Endothelial cell of umbilical vein (primary cell): ENCODE measurements at places on chromosomes 1 and 21. TPM values are rescaled to one million over a fixed set of nuclear protein-coding genes. Genes with fewer than 3 reads are reported as not detected.

TRIM67 gene
- not detected in 2 replicates for total RNA-seq

DNA sequence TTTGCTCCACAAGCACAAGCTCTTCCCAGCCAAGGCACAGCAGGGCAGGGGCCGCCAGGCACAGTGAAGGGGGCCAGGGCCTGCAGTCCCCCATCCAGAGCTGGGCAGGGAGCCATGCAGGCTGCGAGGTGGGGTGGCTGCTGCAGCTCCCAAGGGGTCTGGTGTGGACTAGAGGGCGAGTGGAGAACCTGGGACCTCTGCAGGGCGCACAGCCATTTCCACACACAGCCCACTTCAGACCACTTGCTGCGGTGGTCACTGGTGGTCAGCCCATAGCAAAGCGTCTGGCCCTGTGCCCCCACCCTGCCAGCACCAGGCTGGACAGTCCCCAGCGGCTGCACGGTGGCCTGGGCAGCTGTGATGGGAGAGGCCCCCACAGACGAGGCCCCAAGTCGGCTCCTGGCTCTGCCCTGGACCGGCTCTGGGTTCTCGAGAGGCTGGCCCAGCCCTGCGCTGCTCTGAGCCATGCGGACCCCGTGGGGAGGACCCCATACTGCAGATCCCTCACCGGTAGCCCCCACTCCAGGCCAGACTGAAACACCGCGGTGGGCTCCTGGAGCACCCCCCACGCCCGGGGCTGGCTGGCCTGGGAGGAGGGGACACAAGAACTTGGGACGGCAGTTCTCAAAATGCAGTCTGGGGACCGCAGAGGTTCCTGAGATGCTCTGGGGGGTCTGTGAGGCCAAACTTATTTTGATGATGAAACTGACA lies 47.1 kb upstream of the COL6A2 start:
- H3K27me3 ChIP-seq = no peaks in the 10 kb centered on the region
- DNase-seq = no peak
- no peaks in the 10 kb centered on the region for H3K4me1 ChIP-seq
- no peaks in the 10 kb centered on the region for H3K36me3 ChIP-seq
- H3K4me3 ChIP-seq = no peak overlapping the region

DNA sequence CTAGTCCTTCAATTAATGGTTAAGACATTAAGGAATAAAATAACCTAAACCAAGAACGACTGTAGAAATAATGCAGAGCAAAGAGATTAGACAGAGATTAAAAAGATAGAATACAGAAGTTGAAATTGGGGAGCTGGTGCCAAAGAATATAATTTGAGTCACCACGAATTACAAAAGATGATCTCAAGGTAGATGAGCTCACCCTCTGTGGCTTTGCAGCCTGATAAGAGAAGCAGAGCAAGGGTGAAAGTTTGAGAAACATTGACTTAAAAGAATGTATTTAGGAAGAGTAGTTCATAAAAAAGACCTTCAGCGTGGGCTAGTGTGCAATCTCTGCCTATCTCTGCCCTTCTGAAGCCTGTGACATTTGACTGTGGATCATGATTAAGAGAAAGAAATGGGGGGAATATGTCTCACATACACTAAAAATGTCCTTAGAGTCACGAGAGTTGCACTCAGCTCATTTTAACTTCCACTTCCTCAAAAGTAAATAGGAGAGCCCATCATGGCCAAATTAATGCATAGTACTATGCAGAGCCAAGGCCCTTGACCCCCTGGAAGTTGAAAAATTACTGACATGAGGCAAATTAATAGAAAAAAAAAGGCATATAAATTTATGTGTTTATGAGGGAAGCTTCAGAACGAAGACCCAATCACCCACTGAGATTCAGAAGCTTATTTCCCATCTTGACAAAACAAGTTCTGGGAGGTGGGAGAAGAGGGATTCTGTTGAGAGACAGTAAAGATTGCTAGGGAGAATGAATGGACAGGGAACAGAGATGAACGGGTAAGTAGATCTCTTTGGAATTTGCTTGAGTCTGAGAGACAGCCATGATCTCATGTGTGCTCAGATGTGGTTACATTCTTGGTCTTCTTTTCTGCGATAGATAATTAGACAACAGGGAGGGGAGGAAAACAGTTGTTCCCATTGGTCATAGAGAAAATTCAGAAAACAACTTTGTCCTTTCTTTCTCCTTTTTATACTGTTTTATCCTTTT lies 395.4 kb upstream of the LRRC7 start:
- H3K4me1 ChIP-seq = no peaks in the 10 kb centered on the region
- H3K36me3 ChIP-seq = no peaks in the 10 kb centered on the region
- DNase-seq = no peak
- H3K27me3 ChIP-seq = no peaks in the 10 kb centered on the region

GRCh38 chr1:223228931-223229528 lies 86.0 kb upstream of the TLR5 start:
- H3K4me3 ChIP-seq = no peak overlapping the region
- peaks cover 11% of the 10 kb centered on the region for H3K4me1 ChIP-seq

DNA sequence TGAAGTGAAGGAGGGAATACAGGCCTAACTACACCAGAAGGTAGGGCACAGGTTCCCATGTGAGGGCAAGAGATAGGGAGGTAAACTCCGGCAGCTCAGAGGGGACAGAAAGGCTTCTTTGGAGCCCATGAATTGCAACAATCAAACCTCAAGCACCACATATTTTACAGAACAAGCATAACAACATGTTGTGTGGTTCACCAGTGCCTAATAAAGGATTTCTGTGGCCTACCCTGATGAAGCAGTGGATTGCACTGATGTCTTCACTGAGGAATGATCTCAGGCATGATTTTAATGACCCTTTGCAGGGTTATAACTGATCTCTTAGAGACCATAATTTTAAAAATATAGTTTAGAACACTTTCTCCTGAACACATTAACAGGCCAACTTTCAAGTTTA lies 77.4 kb downstream of the RUNX1 start:
- H3K27me3 ChIP-seq = peaks cover 13% of the 10 kb centered on the region
- no peaks in the 10 kb centered on the region for H3K4me1 ChIP-seq
- no peak for DNase-seq
- H3K27ac ChIP-seq = no peak overlapping the region
- no peak overlapping the region for H3K4me3 ChIP-seq
- H3K36me3 ChIP-seq = no peaks in the 10 kb centered on the region

- H3K4me1 ChIP-seq = no peaks in the 10 kb centered on the region
- H3K27ac ChIP-seq = no peak overlapping the region
- no peak for DNase-seq
Measured at GRCh38 chr21:34992736-34993398, 56.2 kb downstream of the RUNX1 start.

DNA sequence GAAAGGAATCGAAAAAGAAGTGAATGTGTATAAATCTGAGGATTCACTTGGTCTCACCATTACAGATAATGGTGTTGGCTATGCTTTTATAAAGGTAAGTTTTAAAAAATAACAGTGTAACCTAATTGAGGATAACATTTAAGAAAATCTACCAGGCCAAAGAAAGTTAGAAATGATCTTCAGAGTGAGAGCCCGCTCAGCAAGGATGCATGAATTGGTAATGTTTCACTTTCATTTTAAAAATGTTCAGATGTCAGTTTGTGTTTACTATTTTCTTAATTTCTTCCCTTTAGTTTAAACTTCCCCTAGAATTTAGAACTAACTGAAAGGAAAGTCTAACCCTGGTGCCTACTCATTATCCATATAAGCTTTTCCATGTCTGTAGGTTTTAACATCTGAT lies 35.0 kb downstream of the GIPC2 start:
- H3K36me3 ChIP-seq = no peaks in the 10 kb centered on the region
- DNase-seq = peak; percentile 21
- H3K27me3 ChIP-seq = no peaks in the 10 kb centered on the region
- peaks cover 52% of the 10 kb centered on the region for H3K4me1 ChIP-seq

GRCh38 chr1:32398401-32398800 lies 4.2 kb upstream of the BSDC1 start:
- H3K4me1 ChIP-seq = peaks cover 3% of the 10 kb centered on the region
- H3K27ac ChIP-seq = no peak overlapping the region
- DNase-seq = no peak
- H3K27me3 ChIP-seq = no peaks in the 10 kb centered on the region
- H3K4me3 ChIP-seq = no peak overlapping the region
- no peaks in the 10 kb centered on the region for H3K36me3 ChIP-seq

DNA sequence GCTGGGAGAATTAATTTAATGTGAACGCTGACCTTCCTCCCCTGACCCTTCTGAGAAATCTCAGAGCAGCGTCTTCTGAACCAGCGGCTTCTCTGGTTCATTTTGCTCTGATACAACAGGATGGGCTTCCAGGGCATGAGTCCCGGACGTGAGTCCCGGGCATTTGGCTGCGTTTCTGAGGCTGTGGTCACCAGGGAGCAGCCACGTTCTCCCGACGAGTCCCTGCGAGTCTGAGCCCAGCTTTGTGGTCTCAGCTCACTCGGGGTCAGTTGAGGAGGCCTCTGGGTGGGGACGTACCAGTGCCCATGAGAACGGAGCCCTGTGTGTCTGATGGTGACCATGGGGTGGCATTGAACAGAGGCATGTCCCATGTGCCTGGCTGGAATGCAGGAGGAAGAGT lies 17.7 kb upstream of the OBSCN start:
- H3K27ac ChIP-seq = no peak overlapping the region
- DNase-seq = no peak
- H3K4me1 ChIP-seq = no peaks in the 10 kb centered on the region
- H3K36me3 ChIP-seq = no peaks in the 10 kb centered on the region

GRCh38 chr1:102032534-102032933 lies 35.8 kb upstream of the OLFM3 start:
- no peak overlapping the region for H3K27ac ChIP-seq
- H3K4me3 ChIP-seq = no peak overlapping the region
- H3K27me3 ChIP-seq = no peaks in the 10 kb centered on the region
- H3K36me3 ChIP-seq = no peaks in the 10 kb centered on the region

- H3K27me3 ChIP-seq = no peaks in the 10 kb centered on the region
- no peaks in the 10 kb centered on the region for H3K36me3 ChIP-seq
- H3K27ac ChIP-seq = no peak overlapping the region
- DNase-seq = no peak
- H3K4me1 ChIP-seq = peaks cover 4% of the 10 kb centered on the region
- no peak overlapping the region for H3K4me3 ChIP-seq
Measured at GRCh38 chr1:27863538-27863915, 8.8 kb upstream of the THEMIS2 start.

DNA sequence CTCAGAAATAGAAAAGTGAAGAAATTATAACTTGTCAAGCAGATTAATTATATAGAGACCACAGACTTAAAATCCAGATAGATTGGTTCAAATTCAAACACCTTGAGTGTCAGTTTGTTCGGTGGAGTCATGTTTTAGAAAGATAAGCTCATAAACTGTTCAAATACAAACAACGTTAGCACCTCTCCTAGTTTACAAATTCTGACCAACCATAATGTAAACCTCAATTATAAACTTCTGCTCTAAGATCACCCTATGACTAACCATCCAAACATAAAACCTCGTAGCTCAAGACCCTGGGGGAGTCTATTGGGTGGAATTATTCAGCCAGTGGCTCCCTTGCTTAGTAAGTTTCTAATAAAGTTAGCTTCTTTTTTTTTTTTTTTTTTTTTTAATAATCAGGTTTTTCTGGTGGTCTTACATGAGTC lies 12.4 kb downstream of the CBR1 start:
- no peaks in the 10 kb centered on the region for H3K36me3 ChIP-seq
- H3K27ac ChIP-seq = no peak overlapping the region
- no peak overlapping the region for H3K4me3 ChIP-seq
- H3K4me1 ChIP-seq = no peaks in the 10 kb centered on the region
- peaks cover 4% of the 10 kb centered on the region for H3K27me3 ChIP-seq

DNA sequence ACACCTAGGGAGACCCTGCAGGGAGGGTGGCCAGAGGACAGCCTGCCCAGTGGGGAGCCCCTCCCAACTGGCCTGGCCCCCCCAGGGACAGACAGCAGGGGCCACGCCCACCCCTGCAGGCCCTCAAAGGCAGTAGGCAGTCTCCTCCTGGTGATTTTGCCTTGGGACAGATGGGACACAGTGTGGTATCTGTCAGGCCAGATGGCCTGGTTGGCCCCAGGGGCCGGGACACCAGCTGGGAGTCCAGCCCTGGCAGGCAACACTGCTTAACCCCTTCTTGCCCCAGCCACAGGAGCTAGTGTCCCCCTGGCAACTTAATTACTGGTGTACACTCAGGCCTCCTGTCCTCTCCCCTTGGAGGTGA lies 17.8 kb downstream of the IFFO2 start:
- H3K4me1 ChIP-seq = peaks cover 15% of the 10 kb centered on the region
- H3K4me3 ChIP-seq = no peak overlapping the region
- DNase-seq = no peak
- H3K36me3 ChIP-seq = no peaks in the 10 kb centered on the region
- H3K27ac ChIP-seq = no peak overlapping the region
- H3K27me3 ChIP-seq = no peaks in the 10 kb centered on the region

- peaks cover 29% of the 10 kb centered on the region for H3K4me1 ChIP-seq
- no peak for DNase-seq
- H3K4me3 ChIP-seq = no peak overlapping the region
Measured at GRCh38 chr1:66275601-66276023, 258.3 kb upstream of the SGIP1 start.

- peaks cover 11% of the 10 kb centered on the region for H3K36me3 ChIP-seq
- no peak for DNase-seq
- H3K4me3 ChIP-seq = no peak overlapping the region
Measured at GRCh38 chr1:227006226-227006796, 66.2 kb downstream of the COQ8A start.

DNA sequence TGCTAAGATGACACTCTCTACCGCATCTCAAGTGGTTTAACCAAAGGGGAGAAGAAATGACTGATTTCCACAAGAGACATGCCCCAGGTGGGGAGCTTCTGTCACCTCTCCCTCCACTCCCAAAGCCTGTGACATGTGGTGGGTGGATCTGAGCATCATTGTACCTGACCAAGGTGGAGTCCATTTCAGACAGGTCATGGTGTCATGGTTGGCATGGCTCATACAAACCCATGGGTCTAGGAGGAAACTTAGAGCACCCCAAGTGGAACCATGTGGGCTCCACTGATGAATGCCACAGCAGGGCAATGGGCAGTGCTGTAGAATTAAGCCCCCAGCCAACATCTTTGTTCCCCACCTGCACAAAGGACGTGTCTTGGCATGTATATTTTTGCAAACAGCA lies 131.5 kb upstream of the EDN2 start:
- no peak for DNase-seq
- no peak overlapping the region for H3K27ac ChIP-seq
- H3K36me3 ChIP-seq = no peaks in the 10 kb centered on the region
- H3K4me1 ChIP-seq = peaks cover 4% of the 10 kb centered on the region
- no peaks in the 10 kb centered on the region for H3K27me3 ChIP-seq

DNA sequence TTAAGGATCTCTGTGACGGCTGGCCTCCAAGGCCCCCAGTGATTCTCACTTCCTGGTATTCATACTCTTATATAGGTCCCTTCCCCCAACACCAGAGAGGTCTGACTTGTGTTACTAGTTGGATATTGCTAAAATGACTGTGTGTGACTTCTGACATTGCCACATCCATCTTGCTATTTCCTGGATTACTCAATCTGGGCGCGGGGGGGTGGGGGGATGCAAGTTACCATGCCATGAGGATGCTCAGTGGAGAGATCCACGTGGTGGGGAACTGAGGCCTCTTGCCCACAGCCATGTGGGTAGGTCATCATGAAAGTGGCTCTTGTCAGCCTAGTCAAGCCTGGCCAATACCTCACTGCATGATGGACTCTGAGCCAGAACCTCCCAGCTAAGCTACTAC lies 117.0 kb downstream of the UBE2U start:
- no peak overlapping the region for H3K27ac ChIP-seq
- H3K4me3 ChIP-seq = no peak overlapping the region
- H3K4me1 ChIP-seq = peaks cover 8% of the 10 kb centered on the region
- peak; percentile 24 for DNase-seq
- peaks cover 2% of the 10 kb centered on the region for H3K27me3 ChIP-seq
- no peaks in the 10 kb centered on the region for H3K36me3 ChIP-seq
